ENCODE measurements at places on chromosomes 4 and X.

GRCh38 chrX:10747975-10748374 is 127.6 kb upstream of the MID1 start:
- no peak for DNase-seq

- no peak for DNase-seq
Observed at GRCh38 chrX:69100478-69100877, 64.8 kb downstream of the PJA1 start.

DNA sequence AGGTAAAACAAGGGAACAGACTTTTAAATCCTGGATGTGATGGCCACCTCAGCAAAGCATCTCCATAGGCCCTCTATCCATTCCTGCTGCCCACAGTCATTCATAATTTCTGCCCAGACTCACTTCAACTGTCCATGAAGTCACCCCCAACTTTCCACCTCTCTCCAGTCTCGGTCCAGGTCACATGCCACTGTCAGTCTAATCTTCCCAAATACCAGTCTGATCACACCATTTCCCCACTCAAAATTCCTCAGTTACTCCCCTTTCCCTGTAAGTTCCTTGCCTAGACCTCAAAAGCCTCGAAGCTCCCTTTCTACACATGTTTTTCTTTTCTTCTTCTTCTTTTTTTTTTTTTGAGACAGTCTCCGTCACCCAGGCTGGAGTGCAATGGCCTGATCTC is 51.2 kb upstream of the HOPX start:
- DNase-seq, result no peak

- DNase-seq, result no peak
Observed at GRCh38 chr4:40525752-40526598, 103.7 kb downstream of the RBM47 start.

DNA sequence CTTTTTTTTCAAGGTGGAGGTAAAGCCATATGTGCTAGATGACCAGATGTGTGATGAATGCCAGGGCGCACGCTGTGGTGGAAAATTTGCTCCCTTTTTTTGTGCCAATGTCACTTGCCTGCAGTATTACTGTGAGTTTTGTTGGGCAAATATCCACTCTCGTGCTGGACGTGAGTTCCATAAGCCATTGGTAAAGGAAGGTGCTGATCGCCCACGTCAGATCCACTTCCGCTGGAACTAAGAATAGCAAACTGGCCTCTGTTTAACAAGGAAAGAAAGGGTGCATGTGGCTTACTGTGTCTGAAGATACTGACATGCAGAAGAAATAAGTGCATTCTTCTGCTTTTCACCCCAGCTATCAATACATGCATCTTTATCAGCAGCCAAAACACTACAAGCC is 63.9 kb downstream of the CPEB2 start:
- DNase-seq, result no peak

- DNase-seq, result no peak
Observed at GRCh38 chrX:17705211-17705610, 32.1 kb upstream of the SCML1 start.
